ENCODE measurements at places on chromosomes 3 and 15.

- DNase-seq, result no peak
Observed at GRCh38 chr3:105518806-105519418, 152.2 kb downstream of the ALCAM start.

DNA sequence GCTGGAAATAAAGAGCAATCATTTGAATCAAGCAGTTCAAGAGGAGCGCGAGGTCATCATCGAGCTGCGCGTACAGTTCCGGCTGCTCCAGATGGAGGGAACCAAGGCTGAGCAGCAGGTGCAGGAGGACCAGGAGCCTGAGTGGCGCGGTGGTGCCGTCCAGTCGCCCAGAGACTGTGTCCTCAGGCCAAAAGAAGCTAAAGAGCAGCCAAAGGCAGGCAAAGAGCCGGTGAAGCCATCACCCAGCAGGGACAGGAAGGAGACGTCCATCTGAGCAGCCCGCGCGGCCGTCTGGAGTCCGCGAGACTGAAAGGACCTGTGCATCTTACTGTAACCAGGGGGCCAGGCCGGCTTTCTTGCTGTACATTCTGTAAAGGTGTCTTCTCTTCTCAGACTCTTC lies 277.2 kb upstream of the TTC14 start:
- DNase-seq, result no peak

DNA sequence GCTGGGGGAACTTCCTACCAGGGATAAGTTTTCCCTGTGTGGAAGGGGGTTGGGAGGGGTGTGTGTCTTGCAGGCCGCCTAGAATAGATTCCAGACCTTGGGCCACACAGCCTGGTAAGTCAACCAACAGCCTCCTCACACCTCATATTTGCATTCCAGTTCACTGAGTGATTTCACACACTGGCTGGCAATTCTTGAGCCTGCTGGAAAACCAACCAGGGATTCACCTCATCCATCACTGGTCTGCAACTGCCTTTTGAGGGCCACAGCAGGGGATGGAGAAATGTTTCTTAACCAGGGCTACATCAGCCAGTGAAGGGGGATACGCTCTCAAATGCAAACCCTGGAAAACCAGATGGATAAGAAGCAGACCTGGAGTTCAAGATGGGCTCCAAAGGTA lies 2.0 kb downstream of the FSTL1 start:
- DNase-seq, result no peak

- no peak for DNase-seq
Observed at GRCh38 chr3:157398598-157398997, 38.1 kb upstream of the PTX3 start.

DNA sequence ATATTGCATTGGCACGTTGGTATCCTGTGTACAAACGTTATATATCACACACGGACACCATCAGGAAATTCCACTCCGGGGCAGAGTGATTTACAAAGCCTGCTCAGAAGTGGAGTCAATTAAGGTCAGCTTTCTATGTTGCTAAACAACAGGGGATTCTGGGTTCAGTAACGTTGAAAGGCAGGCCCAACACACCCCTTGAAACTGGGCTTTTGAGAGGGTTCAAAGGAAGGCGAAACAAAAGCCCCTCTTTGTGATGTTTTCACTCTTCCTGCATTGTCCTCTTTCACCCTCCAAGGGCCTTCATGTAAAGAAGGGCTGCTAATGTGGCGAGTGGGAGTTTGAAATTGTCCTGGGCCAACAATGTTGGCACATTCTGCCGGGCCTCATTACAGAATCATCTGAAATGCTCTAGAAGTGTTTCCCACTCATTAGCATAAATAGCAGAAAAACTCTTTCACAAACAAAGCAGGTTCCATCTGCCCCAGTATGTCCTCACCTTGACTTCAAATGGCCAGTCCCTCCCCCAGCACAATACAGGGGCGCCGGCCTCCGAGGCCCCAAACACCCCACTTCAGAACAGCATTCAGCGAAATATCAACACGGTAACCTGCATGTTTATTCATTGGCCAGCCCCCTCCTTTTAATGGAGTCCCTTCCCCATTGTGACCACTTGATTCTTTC lies 76.4 kb downstream of the HES1 start:
- DNase-seq, result no peak

GRCh38 chr3:176814285-176814684 lies 383.0 kb downstream of the TBL1XR1 start:
- no peak for DNase-seq

DNA sequence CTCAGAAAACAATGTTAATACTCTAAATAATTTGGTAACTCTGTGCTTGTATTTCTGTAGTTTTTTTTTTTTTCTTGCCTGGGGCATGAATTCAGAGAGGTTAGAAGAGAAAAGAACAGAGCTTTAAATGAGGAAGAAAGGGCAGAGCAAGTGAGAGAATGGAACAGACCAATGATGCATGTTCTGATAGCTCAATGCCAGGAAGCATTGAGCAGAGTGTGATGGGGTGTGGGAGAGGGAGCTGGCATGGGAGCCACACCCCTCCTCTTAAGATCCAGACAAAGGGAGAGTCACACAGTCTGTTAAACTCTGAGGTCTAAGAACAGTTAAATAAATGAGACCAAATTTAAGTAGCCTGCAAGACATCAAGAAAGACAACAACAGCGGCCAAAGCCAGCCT lies 538.6 kb downstream of the TUSC7 start:
- DNase-seq, result no peak

DNA sequence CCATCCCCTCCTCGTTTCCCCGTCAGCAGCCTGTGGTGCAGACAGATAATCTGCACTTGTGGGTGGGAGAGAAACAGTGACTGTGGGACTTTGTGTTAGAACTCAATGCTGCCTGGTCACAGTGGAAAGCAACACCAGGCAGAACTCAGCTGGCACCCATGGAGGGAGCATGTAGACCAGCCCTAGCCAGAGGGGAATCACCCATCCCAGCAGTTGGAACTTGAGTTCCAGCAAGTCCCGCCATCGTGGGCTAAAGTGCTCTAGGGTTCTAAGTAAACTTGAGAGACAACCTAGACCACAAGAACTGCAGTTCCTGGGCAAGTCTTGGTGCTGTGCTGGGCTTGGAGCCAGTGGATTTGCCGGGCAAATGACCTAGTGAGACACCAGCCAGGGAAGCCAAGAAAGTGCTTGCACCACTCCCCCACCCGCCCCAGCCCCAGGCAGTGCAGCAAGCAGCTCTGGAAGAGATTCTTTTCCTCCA lies 24.4 kb downstream of the ISG20 start:
- DNase-seq, result no peak

DNA sequence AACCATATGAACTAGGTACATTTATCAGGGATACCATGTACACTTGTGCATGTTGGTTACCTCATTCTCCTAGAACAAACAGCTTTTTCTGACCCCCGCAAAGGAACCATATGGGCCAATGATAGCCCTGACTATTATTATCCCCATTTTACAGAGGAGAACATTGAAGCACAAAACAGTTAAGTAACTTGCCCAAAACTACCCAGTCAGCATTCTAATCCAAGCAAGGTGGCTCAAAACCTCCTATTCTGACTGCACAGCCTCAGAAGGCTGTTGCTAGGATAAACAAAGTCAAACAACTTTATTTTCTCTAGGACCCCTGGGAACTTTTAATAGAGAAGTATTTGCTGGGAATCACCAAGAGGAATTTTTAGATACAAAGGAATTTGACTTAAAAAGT lies 36.7 kb downstream of the CFAP44 start:
- DNase-seq, result no peak

- DNase-seq, result no peak
Observed at GRCh38 chr3:110974902-110975301, 96.7 kb upstream of the NECTIN3 start.

- DNase-seq, result no peak
Observed at GRCh38 chr3:161197855-161198850, 23.0 kb upstream of the NMD3 start.

DNA sequence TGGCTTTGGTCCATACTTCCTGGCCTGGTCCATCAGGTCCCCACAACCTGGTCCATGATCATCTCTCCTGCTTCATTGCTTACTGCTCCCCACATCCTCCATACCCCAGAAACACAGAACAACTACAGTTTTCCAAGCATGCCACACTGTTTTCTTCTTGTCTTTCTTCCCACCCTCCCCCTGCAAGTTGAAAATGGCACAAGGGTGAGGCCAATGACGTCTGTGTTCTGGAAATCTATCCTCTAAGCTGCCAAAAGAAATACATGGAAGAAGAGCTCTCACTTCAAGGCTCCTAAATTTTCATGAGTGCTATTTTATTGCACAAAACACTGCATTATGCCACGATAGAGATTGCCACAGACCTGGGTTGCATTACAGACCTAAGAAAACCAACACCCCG lies 404.4 kb downstream of the VPS13C start:
- DNase-seq, result no peak

DNA sequence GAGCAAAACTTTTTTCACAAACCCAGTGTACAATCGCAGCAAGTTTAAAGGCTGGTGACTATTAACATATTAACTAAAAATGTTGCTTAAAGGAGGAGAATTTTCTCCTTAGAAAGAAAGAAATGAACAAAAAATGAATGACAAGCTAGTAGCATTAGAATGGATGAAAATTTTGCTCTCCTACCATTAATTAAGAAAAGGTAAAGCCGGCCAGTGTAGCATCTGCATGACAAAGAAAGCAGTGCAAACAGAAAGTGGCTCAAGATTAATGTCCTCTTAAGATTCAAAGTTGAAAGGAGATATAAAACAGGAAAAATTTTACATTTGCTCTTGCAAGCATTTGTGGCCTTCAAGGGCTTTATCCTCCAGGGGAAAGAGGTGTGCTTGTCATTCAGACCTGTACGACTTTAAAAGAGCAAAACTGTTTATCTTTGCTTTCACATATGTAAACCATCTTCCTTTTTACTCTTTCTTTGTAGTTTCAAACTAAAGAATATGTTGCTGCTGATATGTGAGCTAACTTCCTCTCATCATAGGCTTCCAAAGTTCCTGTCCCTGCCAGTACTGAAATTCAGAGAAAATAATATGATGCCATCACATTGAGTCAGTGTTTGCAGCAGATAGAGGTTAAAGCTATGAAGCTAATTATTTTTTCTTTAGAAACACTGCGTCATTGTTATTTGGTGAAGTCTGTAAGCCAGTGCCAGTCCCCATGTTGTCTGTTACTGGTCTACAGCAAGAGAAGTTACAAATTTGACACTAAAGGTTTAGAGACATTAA lies 439.1 kb upstream of the GRM7 start:
- no peak for DNase-seq

DNA sequence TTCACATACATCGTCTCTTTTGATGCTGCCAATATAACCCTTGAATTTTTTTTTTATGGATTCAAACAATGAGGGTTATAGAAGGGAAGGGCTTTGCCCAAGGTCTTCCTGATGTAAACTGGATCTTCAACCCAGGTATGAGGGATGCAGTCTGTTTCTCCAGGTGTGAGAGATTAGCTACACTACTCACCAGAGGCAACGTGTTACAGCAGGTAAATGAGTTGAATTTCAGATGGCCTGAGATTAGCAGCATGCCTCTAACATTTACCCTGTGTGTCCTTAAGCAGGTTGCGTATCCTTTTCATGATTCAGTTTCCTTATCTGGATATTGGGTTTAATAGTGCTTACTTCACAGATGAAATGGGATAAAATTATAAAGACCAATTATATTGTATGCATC lies 1.9 kb downstream of the RTP4 start:
- DNase-seq, result no peak
